ENCODE measurements at places on chromosomes 13 and 19.

DNA sequence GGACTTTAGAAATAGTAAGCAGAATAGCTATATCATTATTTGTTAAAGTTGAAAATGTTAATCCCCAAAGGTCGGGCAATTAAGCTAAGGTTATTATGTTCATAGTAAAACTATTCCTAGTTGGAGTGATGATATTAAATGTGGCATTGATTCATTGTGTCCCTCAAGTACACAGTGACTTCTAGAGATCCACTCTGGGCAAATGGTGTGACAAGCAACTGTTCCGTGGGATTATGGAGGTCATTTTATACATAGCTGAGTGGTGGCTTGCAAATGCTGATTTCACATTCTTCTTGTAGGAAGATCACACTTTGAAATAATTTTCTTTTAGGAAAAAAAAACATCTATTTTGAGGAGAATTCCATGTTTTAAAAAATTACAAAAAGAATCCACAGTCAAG is 317.8 kb downstream of the ATP8A2 start:
- DNase-seq, result no peak

GRCh38 chr19:10102787-10103236 is 334 bp upstream of the ANGPTL6 start:
- DNase-seq, result no peak

DNA sequence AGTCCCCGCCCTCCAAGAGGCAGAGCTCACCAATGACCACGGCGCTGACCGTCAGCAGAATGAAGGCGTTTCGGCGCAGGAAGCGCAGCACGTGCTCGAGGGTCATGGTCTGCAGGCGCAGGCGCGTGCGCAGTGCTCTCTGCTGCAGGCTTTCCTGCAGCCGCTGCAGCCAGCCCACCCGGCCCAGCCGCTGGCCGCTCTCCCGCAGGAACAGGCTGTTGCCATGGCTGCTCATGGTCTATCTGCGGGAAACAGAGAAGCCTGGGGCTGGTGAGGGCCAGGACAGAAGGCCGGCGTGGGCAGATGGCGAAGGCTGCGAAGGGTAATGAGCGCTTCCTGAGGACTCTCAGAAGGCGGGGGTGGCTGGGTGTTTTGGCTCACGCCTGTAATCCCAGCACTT is 7.0 kb downstream of the SLC1A6 start:
- no peak for DNase-seq

GRCh38 chr13:39224671-39225240 is 186.5 kb downstream of the NHLRC3 start:
- DNase-seq, result no peak

DNA sequence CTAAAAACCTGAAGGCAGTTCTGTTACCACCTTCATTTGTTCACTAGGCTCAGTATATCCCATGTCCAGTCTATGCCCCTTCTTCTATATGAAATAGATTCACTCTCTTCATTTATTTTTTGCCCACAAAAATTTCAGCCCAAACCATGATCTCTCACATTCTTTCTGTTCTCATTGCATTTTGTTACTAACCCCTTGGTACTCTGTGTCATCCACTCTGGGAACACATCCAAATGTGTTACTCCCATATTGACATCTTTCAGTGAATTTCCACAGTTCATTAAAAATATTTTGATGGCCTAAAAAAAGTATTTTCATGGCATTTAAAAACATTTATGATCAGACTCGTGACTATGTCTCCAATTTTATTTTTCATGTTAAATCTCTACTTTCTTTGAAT is 378.9 kb downstream of the SLITRK1 start:
- peak; percentile 81 for DNase-seq

DNA sequence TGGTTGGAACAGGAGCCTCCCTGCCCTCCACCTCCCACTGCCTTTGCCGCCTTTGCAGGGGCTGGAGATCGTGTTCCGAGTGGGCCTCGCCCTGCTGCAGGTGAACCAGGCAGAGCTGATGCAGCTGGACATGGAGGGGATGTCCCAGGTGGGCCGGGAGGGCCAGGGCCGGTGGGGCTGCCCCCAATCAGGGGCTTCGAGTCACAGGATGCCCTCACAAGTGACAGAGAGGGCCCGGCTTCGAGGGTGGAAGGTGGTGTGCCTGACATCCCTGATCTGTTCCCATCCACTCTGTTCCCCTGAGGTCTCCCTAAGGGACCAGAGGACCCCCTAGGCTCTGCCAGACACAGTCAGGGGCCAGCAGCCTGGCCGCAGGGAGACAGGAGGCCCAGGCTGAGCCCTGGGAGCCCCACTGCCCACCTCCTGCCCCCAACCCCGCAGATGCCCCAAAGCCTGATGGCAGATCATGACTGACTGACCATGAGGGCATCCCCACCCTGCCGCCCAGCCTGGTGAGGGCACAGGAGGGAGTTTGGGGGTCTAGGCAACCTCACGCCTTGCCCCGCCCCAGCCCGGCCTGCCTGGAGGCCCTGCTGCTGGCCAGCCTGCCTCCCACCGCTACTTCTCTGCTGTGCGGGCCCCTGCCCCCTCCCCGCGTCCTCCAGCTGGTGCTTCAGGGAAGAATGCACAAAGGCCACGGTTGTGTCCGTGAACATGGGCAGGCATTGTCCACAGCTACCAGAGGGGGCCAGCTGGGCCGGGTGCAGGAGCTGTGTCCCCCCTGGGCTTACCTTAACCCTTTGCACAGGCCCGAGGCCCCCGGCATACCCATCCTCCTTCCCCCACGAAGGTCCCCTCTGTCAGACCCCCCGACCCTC is 21.8 kb downstream of the EVI5L start:
- no peak for DNase-seq

DNA sequence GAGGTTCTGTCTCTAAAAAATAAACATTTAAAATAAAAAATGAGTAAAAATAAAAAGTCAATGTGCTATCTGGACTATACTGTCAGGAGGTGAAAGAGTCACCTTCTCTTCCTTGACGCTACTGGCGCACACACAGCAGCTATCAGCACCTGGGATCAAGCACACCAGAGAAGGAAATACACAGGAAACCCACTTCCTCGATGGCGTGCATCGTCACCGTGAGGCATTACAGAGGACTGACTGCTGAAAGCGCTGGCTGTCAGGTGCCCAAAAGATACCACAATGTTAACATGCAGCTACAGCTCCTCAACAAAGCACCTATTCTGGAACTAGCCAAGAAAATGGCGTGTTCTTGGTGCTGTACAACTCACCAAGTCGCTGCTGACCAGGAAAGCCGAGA is 6.1 kb downstream of the SLC35E1 start:
- DNase-seq, result no peak

DNA sequence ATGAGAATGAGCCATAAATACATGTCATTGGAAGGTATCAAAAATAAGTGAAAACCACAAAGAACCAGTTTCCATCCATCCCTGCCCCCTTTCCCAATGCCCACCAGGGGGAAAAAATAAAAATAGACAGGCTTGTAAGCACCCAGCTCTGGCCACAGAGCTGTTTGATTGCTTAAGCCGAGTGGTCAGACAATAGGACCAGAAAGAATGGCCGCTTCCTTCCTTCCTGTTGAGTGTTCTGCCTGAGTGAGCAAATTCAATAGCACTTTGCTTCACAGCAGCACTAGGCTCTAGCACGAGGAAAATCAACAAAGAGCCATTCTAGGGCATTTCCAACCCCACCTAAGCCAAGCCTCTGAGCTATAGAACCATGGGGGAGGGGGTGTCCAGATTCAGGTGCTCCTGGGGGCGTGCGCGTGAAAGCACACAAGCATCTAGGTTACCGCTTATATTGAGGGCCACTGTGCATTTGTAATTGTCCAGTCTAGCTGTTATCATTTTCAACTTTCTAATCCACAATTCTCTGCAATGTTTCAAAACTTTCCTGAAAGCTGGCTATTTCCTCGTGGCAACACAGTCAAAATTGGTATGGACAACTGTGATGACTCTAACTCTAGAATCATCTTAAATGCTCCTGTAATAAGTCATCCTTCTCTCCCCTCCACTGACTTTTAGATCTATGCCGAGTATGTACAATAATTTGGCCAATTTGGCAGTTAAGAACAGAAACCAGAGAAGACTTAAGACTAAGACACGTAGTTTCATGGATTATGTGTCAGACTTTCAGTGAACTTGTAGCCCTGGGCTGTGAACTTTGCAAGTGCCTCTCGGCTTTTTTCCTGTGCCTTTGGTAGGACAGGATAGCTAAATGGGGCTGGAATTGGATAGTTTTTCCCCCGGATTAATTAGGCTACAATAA is 64.3 kb downstream of the SPRY2 start:
- DNase-seq, result peak; percentile 38

DNA sequence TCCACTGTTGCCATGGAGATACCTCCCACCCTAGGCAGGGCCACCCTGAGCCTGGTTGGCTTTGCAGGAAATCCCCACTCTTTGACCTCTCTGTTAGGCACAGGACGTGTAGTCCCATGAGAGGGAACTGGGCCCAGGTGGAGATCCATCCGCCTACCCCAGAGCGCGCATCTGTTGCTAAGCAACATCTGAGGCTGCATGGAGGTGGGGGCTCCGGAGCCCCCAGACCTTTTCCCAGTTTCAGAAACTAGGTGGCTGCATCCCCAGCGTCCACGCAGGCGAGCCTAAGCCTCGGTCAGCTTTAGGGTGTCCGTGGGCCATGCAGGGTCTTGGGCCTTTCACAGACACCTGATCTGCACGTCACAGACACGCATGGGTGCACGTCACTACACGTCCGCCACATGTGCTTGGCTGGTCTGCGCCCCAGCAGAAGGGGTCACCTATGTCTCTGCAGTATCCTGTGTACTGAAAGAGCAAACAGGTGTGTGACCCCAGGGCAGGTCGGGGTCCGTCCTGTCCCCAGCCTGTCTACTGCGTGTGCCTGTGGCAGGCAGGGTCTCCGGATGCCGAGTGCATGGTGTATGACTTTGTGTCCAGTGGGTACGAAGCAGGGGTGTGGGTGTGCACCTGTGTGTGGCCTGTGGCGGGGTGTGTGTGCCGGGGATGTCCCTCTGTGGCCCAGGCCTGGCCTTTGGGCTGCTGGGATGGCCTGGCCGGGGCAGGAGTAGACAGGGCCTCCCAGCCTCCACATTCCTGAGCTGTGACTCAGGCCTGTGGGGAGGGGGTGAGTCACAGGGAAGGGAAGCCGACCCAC is 4.1 kb upstream of the CIRBP start:
- DNase-seq, result peak; percentile 88

DNA sequence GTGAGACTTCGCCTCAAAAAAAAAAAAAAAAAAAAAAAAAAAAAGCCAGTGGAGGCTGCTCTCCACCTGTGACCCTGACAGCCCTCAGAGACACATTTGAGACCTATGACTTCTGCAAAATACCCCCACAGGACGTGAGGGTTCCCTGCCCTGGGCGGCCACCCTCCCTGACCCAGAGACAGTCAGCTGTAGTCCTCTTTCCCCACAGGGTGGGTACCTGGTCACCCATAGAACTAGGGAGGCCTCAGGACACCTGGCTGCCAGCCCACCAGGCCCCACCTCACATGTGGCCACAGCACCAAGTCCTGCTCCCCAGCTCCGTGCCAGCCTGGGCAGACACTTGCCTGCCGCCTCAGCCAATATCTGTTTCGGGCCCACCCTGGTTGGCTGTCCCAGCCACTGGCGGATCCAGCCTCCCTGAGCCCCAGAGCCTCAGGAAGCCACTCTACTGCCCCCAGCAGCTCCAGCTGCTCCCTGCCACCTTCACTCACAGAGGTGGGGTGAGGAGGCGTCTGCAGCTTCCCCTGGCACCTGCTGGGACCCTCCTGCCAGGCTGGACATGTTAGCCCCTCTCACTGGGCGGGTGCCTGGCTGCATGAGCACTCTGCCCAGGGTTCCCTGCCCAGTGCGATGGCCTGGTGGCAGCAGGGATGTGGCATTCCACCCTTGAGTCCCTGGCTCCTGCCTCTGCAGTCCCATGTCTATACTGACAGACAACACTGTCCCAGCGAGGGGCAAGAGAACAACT is 6.9 kb downstream of the MKNK2 start:
- no peak for DNase-seq

DNA sequence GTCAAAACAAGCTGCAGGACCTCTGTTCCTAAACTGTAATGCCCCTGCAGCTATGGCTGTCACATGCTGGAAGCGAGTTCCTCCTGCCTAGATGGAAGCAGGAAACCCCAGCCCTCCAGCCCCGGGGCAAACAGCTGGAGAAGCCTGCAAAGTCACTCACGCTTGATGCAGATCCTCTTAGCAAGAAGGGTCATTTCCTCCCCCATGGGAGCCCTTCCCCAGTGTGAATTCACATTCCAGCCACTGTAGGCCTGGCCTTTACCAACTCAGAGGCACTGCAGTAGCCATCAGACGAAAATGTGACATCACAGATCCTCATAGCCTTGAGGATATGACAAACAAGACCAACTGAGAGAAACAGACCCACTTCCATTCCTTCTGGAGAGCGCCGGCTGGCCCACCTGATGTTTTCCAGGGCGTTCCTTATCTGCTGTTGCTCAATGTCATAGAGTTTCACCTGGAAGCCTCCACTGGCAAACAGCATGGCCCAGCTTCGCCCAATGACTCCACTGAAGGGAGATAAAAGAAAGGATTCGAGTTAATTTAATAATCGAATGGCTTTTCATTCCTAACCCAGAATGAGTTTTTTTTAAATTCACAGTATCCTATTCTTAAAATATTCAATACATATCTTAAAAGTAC is 13.5 kb downstream of the CRYL1 start:
- DNase-seq, result no peak

DNA sequence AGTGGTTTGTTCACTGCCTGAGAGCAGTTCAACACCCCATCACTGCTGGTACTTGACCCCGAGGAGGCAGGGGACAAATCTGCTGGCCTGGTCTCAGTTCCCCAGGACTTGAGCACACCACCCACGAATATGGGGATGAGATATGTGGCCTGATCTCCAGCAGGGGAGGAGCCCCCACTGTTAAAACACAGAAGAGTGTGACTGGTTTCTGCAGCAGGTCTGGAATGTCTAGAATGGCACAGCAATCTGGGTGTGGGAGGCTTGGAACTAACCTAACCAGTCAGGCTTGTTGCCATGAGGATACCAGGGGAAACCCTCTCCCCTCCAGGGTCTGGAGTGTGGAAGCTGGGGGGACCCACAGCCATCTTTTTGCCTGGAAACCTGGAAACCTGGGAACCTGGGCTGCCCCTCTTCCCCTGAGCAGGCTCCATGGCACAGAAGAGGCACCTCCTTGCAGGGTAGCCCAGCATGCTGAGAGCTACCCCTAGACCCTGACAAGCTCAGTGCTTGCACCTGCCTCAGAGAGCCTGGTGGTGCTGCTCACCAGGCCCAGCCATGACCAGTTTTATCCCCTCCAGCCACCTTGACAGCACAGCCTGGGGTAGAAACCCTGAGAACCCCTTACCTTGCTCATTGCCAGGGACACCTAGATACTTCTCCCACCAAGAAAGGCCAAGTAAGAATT is 273.8 kb downstream of the LIG4 start:
- DNase-seq, result no peak
